ENCODE measurements at places on chromosomes 5 and 9. TPM values are rescaled to one million over a fixed set of nuclear protein-coding genes. Genes with fewer than 3 reads are reported as not detected.

The TTC16 gene
- not detected for total RNA-seq

- no peaks in the 10 kb centered on the region for H3K27me3 ChIP-seq
- DNase-seq: no peak
Observed at GRCh38 chr5:77454123-77454522, 38.0 kb downstream of the WDR41 start.

The PLPP7 gene
- 11.0 TPM for total RNA-seq

The SUSD3 gene
- 1.0 TPM for total RNA-seq

The C5orf15 gene
- 55.8 TPM for total RNA-seq

DNA sequence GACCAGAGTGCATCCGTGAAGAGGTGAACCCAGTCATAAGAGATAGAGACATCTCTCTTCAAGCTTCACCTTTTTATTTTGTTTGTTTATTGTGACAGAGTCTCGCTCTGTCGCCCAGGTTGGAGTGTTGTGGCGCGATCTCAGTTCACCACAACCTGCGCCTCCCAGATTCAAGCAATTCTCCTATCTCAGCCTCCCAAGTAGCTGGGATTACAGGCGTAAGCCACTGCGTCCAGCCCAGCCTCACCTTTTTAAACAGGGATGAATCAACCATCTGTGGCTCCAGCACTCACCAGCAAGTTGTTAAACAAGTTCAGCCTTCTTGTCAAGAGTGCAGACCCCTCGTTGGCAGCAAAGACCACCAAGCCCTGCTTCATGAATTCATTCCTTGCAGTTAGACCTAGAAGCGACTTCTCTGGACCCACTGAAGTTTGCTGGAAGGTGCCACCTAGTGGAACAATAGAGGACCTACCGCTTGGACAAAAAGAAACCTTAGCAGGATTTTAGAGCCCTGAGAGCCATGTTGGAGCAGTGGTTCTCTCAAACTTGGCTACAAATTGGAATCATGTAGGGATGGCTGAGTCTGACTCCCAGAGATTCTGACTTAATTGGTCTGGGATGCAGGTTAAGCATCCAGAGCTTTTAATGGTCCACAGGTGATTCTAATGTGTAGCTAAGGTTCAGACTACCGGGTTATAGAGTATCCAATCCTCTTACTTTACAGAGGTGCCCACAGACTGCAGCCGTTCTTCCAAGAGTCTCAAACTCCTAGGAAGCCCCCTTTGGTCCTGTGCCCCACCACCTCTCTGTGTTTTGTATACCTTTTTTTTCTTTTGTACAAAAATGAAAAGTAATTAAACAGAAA is 10.5 kb upstream of the GALNT10 start:
- no peak overlapping the region for H3K4me3 ChIP-seq
- no peaks in the 10 kb centered on the region for H3K4me1 ChIP-seq
- H3K36me3 ChIP-seq: no peaks in the 10 kb centered on the region
- peaks cover 14% of the 10 kb centered on the region for H3K27me3 ChIP-seq
- no peak overlapping the region for H3K27ac ChIP-seq

DNA sequence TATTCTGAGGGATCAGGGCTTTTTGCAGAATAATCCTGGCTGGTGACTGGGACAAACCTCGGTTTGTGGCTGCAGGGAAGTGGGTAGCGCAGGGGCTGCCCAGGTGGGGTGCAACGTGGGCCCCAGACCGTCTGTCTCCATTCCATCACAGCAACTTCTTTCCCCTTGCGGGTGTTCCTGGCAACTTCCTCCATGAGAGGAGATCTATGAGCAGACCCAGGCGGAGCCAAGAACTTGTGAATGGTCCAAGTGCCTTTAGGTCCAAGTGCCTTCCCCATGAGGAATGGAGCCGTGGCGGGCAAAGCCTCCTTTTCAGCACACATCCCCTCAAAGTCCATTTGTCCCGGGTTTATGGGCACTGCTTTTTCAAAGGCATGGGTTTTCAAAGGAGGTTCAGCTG is 136.5 kb downstream of the PHF2 start:
- no peaks in the 10 kb centered on the region for H3K36me3 ChIP-seq
- peaks cover 3% of the 10 kb centered on the region for H3K27me3 ChIP-seq
- H3K4me1 ChIP-seq: no peaks in the 10 kb centered on the region
- H3K4me3 ChIP-seq: no peak overlapping the region
